ENCODE measurements at places on chromosomes 16 and 17.

DNA sequence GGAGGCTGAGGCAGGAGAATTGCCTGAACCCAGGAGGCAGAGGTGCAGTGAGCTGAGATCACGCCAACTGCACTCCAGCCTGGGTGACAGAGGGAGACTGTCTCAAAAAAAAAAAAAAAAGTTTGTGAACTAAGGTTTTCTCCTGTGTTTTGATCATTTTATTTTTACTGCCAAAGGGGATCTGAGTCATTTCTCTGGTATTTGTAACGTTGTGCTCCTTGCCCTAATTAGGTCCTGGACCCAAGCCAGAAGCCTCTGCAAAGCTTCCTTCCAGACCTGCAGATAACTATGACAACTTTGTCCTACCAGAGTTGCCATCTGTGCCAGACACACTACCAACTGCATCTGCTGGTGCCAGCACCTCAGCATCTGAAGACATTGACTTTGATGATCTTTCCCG is 32.1 kb downstream of the IST1 start:
- no peak for DNase-seq

GRCh38 chr17:82278786-82279391 is 5.4 kb upstream of the CSNK1D start:
- DNase-seq: no peak

DNA sequence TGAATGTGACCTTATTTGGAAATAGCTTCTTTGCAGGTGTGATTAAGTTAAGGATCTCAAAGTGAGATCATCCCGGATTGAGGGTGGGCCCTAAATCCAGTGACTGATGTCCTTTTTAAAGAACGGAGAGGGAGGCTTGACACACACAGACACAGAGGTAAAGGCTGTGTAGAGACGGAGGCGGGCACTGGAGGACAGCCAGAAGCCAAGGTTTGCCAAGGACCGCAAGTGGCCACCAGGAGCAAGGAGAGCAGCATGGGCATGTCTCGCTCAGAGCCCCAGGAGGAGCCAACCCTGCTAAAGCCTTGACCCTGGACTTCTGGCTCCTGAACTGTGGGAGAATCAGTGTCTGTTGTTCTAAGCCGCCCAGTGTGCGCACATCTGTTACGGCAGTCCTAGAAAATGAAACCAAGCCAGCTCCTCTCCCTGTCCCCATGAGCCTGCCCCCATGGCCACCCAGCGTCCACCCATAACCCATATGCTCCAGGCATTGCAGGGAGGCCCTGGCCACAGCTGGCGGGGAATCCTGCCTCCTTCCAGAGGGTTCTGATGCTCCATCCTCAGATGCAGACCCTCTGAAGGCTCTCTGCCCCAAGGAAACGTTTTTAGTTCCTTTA is 15.2 kb downstream of the CNGB1 start:
- DNase-seq: no peak

DNA sequence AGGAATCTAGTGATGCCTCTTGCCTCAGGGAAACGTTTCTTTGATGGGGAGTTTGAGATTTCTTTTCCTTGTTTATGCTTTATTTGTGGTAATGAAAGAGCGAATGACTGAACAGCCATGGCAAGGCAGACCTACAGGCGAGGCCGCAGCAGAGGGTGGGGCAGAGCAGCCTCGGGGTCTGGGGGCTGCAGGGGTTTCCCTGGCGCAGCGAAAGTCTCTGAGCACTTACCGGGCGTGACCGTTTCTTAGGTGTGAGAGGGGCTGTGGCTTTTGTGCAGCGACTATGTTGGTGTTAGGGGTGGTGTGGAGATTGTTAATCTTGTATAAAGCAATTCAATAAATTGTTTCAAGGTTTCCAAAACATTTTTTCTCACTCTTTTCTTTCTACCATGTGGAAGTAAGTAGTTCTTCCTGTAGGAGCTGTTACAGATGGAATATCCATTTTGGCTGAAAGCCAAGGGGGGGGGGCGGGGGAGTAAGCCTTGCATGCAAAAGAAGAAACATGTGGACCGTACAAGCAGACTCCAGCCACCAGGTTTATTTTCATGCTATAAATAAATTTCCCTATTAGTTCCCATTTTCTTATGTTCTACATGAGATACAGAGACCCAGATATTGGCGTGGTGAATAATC is 34.8 kb downstream of the UBN1 start:
- no peak for DNase-seq

DNA sequence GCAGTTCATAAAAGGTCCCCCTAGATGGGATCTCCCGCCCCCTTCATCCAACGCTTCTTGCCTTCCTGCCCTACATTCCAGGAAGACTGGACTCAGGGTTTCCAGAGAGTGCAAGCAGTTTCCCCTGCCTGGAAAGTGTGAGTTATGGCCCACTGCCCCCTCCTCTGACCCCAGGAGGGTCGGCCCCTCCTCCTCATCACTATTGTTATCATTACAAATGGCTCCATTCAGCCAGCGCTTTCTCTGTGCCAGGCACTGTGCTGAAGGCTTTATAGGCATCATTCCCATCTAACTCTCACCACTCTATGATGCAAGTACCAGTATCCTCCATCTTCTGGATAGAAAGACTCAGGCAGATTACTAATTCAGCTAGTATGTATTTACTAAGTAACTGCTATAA is 90.7 kb downstream of the USP31 start:
- DNase-seq: no peak

GRCh38 chr16:57758331-57759117 is 23.0 kb downstream of the KATNB1 start:
- no peak for DNase-seq

DNA sequence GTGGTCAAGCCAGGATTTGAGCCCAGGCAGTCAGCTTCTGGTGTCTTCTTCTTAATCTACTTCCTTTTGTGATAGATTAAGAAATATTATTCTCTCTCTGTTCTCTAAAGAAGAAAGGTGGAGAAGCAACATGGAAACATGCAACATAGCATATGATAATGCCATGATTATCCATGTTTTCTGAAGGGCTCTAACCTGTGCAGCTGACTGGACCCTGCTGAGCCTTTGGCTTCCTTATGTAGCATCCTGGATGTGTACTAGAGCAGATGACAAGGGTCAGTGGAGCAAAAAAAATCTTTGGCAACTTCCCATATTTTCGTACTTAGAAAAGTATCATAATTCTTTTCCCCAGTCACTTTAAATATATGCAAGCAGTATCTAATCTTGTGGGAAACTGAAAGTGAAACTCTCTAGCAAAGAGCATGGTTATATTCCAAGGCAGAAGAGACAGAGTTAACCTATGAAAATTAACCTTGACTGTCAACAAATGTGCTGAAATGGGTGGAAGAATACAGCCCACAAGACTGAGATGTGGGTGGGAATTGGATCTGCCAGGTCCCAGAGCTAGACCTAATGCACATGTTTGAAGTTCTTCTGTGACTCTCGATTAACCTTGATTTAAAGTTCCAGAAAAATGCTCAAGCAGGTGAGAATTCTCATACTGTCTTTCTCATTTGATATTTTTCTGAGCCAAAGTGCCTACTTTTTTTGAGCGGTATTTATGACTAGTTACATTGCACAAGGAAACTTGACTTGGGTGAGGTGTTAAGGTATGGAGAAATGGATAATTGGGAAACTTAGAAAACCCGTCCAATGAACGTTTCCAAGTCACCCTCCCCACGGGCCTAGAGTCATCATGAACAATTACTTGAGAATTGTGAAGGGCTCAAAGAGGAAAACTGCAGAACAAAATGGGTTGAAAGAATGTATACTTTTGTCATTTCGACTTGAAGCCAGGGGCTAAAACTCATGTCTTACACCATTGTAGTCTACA is 248.6 kb downstream of the FTO start:
- no peak for DNase-seq

- no peak for DNase-seq
Observed at GRCh38 chr16:26856791-26857190, 209.9 kb upstream of the C16orf82 start.

GRCh38 chr16:1876468-1876867 is 4.5 kb upstream of the MEIOB start:
- DNase-seq: no peak

- no peak for DNase-seq
Observed at GRCh38 chr17:78500806-78501205, 76.4 kb downstream of the DNAH17 start.

DNA sequence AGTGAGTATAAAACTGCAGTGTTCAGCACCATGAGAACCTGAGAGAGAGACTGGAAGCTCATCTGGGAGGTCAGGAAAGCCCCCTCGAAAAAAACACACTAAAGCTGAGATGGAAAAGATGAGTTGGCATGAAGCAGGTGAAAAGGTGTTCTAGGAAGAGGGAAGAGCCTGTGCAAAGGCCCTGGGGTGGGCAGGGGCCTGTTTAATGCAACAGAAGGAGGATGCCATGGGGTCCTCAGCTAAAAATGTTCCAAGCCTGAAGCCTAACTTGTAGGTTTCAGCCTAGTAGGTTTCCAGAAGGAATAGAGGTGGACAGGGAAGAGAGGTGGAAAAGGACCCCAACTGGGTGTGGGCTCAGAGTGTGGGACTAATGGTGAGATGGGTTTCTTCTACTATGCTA is 242.3 kb upstream of the ZFHX3 start:
- DNase-seq: no peak

- no peak for DNase-seq
Observed at GRCh38 chr17:77504652-77505155, 363.9 kb downstream of the SEC14L1 start.

- DNase-seq: no peak
Observed at GRCh38 chr16:53804467-53804866, 100.5 kb downstream of the FTO start.

GRCh38 chr16:28200661-28201060 is 11.1 kb downstream of the XPO6 start:
- no peak for DNase-seq

- no peak for DNase-seq
Observed at GRCh38 chr16:23608194-23608593, 12.1 kb upstream of the NDUFAB1 start.

GRCh38 chr16:27241658-27242057 is 26.9 kb downstream of the NSMCE1 start:
- DNase-seq: no peak

DNA sequence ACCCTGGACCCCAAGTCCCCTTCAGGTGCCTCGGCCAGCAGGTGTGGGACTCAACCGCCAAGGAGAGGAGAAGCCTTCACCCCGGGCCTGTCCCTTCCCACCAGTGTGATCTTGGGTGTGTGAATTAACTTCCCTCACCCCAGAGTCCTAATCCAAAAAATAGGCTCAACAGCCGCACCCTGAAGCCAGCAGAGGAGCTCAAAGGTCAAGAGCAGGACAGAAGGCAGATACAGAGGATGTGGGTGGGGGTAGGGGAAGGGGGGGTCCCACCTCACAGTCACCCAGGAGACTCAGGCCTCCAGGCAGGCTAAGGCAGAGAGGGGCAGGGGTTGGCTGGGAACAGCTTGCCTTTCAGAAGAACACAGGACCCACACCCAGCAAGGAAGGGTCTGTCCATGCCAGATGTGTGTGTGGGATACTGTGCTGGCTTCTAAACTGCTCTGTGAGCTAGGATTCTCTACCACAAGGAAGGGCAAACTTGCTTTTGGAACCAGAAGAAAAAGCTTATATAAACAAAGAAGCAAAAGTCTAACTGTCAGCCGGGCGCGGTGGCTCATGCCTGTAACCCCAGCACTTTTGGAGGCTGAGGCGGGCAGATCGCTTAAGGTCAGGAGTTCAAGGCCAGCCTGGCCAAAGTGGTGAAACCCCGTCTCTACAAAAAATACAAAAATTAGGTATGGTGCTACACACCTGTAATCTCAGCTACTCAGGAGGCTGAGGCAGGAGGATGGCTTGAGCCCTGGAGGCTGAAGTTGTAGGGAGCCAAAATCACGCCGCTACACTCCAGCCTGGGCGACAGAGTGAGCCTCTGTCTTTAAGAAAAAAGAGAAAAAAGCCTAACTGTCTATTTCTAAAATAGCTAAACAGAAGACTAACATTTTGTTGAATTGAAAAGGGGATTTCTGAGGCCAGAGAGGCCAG is 4.6 kb downstream of the PIEZO1 start:
- no peak for DNase-seq

DNA sequence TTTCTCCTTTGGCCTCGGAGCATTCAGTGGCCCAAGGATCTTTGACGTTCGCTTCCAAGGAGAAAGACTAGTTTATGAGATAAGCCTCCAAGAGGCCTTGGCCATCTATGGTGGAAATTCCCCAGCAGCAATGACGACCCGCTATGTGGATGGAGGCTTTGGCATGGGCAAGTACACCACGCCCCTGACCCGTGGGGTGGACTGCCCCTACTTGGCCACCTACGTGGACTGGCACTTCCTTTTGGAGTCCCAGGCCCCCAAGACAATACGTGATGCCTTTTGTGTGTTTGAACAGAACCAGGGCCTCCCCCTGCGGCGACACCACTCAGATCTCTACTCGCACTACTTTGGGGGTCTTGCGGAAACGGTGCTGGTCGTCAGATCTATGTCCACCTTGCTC is 1.4 kb downstream of the AOC3 start:
- DNase-seq: no peak

DNA sequence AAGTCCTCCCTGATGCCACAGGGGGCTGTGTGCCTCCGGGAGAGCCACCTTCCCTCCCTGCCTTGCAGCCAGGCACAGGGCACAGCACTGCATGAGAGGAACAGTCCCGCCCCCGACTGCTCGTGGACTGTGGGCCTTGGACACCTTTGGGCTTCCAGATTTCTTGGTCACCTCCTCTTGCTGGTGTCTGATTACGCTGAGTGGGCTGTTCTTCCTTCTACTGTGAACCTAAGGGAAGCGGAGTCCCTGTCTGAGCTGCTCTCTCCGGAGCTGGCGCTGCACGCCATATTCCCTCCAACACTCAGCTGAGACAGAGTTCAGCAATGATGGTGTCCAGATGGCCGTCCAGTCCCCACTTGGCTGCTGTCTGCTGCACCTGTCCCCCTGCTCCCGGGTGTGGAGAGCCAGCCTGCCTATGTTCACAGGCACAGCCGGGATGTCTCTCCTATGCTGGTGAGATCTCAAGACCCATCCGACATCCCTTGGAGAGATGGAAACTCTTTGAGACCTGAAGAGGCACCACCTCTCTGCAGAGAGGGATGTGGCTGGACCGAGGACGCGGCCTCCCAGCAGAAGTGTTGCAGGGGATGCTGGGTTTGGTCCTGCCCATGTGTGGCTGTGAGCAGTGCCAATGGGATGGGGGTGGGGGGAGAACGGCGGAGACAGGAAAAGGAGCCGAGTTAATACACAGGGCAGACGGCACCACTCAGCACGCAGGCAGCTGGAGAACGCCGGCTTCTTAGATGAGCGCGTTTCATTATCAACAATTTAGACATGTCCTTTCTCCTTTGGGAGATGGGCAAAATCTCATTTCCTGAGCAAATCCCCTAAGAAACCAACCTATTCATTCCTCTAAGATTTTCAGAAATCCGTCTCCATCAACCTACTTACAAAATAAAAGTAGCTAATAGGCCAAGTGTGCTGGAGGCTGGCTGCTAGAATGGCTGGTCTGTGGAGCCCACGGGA is 171.9 kb downstream of the ENGASE start:
- DNase-seq: no peak

Measured in NCI-H187 treated with DMSO at 0.1 percent for 48 hours (cell line).